Hematopoietic multipotent progenitor cell treated with erythropoietin and hydrocortisone succinate and interleukin-3 and kit ligand, for 8 days (in vitro differentiated cells): ENCODE measurements at places on chromosomes 6 and 20.

DNA sequence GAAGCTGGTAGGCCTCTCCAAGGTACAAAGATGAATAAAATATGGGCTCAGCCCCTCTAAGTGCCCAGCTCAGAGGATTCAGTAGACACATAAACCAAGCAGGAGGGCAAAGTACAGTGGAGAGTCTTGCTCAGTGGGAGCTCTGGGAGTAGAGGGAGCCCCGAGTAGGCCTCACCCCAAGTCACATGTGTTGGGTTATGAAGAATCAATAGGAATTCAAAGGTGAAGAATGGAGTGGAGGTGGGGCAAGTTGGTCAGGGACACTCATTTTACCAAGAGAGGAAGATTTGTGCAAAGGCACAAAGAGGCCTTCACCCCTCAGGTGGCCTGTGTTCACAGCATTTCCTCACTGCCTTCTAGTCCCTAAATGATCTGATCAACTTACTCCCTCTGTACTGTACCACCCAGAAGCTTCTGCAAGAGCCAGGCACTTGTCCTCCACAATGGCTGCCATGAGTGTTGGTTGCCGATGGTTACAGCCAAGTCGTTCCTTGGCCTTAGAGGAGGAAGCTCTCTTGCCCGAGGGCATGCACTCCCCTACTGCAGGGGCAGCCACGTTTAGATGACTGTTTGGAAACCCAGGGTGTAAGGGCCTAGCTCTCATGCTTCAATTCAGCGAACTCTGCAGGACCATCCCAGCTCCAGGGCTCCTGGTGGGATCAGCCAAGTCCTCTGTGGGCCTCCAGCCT, 6.7 kb upstream of the CDKN1A start:
- DNase-seq = no peak

GRCh38 chr6:44036196-44036595, 91.1 kb downstream of the MRPL14 start:
- no peak for DNase-seq

DNA sequence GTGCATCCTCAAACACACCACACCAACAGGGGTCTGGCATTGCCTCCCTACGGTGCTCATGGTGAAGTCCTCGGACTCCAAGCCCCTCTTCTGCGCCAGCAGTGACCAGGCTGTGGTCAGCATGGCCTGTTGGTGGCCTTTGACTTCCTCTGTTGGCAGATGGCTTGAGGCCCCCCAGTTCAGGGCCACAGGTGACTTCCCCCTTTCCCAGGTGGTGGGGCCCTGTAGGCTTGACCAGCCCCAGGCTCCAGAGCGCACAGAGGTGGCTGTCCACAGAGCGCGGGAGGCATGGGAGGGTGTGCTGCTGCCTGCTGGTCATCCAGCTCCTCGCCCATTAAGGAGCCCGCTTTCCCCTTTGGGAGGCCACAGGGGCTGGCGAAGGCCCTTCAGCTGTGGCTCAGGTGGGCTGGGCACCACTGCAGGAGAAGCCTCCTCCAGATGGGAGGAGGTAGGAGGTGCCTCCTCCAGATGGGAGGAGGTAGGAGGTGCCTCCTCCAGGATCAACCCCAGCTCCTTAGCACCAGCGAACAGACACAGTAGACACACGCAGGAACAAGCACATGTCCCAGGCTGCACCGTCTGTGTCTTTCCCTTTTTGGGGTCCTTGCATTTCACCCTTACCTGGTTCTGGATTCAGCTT, 52.1 kb upstream of the BHLHE23 start:
- DNase-seq = no peak

DNA sequence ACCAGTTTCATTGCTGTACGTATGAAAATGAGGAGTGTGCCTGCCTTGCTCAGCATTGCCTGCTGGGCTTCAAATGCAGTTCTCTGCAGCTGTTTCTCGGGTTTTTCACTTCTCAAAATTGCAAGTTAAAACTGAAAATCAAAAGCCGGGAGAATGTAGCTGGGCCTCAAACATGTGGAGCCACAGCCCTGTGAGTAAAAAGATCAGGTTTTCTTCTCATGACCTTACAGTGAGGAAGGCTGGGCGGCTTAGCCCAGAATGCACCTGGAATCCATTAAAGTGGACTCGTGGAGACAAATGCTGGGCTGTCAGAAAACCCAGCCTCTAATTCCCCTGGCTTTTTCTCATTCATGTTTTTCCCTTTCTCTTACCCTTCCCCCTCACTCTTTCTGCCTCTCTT, 34.4 kb downstream of the DSE start:
- no peak for DNase-seq

GRCh38 chr20:13213335-13213734, 7.7 kb upstream of the ISM1 start:
- DNase-seq = no peak

DNA sequence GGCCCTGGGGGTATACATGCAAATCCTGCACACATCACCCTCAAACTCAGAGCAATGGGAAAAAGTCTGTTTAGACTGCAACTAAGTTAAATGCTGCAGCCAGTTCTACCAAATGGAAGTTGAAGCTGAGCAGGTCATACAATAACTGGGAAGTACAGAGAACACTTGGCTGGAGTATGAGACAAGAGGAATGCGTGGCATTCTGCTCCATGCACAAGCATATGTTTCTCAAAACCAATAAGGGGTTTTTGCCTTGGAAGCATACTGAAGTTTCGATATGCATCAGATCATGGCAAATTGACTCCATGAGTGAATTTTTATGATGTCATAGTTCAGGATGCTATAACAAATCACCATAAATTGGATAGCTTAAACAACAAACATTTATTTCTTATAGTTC, 193.8 kb downstream of the COL12A1 start:
- no peak for DNase-seq
